ENCODE measurements at places on chromosomes 2 and 18.

GRCh38 chr2:37026050-37026449 is 58.1 kb downstream of the HEATR5B start:
- no peak for DNase-seq

DNA sequence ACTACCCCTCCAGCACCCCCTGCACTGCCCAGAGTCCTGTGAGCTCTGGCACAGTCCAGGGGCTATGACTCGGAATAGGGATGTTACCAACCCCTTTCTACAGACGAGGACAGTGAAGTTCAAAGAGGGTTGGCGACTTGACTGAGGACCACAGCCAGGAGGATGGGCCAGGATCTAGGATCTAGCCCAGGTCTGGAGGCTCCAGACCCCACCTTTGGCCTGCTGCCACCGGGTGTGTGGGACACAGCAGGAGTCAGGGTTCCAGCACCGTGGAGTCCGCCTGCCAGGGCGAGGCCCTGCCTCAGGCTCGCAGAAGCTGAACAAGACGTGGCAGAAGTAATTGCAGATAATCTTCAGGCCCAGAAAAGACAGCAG is 37.9 kb upstream of the GPC1 start:
- DNase-seq, result no peak

DNA sequence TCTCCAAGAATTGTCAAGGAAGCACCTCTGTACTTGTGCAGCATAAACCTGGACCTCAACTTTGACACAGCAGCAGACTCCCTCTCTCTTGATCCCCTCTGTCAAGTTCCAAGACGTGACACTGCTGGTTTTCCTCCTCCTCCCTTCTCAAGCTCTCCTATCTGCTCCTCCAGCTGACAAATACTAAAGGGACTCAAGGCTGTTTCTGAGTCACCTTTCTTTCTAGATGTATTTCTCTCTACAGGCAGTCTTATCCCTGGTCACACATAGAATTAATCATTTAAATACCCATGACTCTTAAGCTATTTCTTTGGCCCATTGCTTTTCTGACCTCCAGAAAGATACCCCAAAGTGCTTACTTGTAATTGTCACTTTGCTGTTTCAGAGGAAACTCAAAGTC is 53.5 kb downstream of the SEPTIN10 start:
- DNase-seq, result no peak

DNA sequence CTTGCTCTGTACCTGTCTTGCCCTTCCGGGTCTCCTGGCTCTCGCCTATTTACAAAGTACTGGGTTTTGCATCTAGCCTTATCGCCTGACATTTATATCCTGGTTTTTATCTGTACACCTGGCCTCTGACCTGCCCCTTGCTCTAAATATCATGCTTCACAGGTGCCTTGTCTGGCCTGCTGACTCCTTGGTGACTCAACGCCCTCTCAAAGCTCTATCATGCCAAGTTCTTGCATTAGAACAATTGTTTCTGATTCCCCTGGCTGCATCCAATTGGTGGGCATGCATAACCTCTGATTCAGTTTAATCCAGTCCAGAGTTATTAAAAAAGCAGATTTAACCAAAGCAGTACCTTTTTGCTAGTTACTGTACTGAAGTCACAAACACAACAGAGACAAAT is 113.9 kb upstream of the CCDC68 start:
- no peak for DNase-seq

DNA sequence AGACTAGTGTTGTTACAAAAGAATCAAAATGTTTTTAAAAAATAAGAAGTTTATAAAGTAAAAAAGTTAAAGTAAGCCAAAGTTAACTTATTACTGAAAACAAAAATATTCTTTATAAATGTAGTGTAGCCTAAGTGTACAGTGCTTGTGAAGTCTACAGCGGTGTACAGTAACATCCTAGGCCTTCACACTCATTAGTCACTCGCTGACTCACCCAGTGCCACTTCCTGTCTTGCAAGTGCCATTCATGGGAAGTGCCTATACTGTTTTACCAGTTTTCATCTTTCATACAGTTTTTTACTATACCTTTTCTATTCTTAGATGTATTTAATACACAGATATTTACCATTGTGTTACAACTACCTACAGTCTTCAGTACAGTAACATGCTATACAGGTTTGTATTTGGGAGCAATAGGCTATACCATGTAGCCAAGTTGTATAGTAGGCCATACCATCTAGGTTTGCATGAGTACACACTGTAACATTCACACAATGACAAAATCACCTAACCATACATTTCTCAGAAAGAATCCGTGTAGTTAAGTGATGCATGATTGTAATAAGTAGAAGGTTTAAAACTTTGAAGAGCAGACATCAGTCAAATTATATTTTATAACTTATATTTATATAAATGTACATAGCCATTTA is 13.4 kb downstream of the SERPINB7 start:
- DNase-seq, result no peak

- DNase-seq, result no peak
These were observed 75.2 kb upstream of the TSPYL6 start for GRCh38 chr2:54330926-54331835.

- no peak for DNase-seq
These were observed 5.1 kb downstream of the CNNM3 start for GRCh38 chr2:96821113-96821675.

GRCh38 chr18:52499644-52500043 is 159.6 kb downstream of the DCC start:
- DNase-seq, result no peak

DNA sequence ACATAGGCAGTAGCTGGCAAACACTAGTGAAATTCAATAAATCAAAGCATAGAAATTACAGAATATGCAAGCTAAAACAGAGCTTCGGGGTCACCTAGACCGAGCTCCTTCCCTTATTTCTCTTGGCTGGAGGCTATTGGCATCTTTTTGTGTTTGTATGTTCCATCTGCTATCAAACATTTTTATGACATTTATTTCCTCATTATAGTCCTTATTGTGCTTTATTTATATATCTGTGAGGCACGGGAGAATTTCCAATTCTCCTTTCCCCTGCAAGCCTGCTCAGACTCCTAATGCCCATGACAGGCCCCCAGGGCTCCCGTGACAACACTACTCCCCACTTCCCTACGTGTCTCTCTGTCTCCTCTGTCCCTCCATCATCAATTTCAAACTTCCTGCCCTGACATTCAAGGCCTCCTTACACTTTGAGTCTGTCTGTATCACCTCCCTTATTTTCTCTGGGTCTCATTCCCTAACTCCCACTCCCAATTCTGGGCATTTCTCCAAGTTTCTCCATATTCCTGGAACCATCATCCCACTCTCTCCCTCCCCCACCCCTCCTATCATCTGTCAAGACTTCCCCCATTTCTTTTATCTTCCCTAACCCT is 316.9 kb downstream of the OSR1 start:
- no peak for DNase-seq

DNA sequence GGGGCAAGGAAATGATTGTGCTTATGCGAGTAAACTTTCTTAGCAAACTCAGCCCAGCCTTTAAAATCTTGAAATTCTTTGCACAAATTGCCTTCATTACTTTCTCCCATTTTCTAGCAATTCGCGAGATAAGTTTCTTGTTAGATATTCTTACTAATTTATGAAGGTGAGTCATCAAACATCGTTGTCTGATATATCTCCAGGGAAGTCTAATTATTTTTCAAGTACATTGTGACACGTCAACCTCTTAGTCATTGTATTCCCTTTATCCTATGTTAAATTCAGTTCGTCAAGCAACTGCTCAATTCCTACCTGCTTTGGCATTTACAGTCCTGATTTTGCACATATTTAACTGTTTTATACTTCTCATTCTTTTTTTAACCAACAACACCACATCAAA is 854.5 kb upstream of the CRIM1 start:
- no peak for DNase-seq

GRCh38 chr2:146438246-146438645 is 1406.6 kb upstream of the ACVR2A start:
- no peak for DNase-seq

GRCh38 chr2:200306931-200307723 is 634 bp downstream of the SPATS2L start:
- peak; percentile 35 for DNase-seq

DNA sequence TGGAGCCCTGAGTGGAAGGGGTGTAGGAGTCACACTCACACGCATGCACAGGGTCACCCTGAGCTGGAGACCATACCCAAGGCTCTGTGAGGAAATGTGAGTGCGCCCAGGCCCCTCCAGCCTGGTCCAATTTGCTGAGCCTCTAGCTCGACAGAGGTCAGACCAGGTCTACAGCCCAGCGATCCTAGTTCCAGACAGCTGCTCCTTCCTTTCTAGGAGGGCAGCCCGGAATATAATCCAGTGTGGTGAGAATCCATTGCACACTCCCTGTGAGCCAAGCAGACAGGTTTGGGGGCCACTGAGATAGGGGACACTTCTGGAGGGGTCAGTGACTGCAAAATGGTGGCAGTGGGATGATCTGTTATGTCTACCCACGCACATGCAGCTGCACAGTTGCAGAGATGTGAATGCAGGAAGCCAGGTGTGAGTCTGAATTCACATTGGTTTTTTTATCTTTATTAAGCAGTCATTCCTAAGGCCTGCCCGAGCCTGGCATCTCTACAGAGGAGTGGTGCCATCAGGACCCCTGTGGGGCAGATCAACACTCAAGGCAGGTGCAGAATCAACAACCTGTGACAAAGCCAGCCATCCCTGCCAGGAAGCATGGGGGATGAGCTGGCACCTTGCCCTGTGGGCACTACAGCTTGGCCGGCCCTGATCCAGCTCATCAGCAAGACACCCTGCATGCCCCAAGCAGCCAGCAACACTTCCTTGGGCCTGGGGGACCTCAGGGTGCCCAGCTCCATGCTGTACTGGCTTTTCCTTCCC is at the start of gene GPR148:
TSS of gene GPR148 (plus strand) at position 522 of the 768 bp plus-strand sequence. CDS start at position 604, 82 bp downstream.
- no peak for DNase-seq

- DNase-seq, result no peak
These were observed 180.4 kb upstream of the NRXN1 start for GRCh38 chr2:51212374-51212773.

GRCh38 chr2:105917688-105918087 is 173.0 kb downstream of the NCK2 start:
- no peak for DNase-seq

GRCh38 chr2:60641811-60642788 is 88.6 kb upstream of the BCL11A start:
- DNase-seq, result peak; percentile 23

DNA sequence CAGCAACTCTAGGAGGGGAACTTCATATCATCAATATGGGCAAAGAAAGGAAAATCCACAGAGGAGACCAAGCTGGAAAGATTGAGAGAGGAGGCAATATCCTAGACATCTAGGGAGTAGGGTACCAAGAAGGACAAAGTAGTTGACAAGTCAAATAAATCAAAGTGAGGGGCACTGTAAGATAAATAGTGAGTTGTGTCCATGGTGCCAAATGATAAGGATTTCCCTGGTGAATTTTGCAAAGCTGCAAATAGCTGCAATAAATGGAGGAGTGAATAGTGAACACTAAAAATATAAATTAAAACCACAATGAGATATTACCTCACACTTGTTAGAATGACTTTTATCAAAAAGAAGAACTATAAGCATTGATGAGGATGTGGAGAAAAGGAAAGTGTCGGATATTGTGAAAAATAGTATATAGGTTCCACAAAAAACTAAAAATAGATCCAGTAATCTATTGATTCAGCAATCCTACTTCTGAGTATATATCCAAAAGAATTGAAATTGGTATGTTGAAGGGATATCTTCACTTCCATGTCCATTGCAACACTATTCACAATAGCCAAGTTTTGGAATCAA is 258.2 kb upstream of the FN1 start:
- no peak for DNase-seq

- DNase-seq, result no peak
These were observed 54.7 kb downstream of the ASAP2 start for GRCh38 chr2:9261231-9261883.

DNA sequence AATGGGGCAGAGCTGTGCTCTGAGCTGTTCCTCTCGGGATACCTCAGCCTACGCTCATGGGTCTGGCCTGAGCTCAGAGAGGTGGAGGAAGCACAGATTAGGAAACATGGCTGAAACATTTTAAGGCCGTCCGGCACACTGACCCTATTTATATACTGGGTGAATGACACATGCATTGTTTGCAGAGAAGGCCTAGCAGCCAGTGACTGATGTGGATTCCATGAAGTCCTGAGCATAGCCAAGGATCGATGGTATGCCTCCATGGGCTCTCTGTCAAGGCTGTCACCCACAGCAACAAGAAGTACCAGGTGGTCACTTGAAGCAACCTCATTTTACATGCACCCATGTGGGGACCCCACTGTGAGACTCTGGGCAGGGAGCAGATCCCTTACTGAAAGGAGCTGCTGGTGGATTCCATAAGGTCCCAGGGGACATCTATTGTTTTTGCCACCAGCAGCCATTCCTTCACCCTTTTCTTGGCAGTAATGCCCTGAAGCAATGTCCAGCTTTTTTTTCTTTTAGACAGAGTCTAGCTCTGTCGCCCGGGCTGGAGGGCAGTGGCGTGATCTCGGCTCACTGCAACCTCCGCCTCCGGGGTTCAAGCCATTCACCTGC is 8.4 kb downstream of the PTMA start:
- DNase-seq, result no peak

- DNase-seq, result no peak
These were observed 10.2 kb downstream of the RSAD2 start for GRCh38 chr2:6887751-6888192.

DNA sequence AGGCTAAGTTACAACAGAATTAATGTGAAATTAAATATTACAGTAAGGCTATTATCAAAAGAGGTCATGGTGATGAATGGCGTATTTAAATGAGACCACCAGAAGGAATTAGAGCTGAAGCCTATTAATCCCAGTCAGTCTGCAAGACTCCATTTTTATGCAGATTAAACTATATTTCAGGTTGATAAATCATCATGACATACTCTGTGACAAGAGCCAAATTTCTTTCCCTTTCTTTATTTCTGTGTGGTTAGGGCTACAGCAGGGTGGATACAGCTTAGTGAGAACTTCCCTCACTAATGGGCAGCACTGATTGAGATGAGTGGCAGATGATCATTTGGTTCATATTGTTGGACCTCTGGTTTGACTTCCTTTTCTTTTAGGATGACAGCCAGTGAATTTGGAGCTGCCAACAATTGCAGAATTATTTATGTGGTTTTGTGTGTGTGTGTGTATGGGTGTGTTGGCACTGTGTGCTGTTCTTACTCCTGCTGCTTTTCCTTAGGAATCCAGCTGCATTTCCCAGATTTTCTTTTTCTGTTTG is 481.3 kb downstream of the PIK3C3 start:
- no peak for DNase-seq

- no peak for DNase-seq
These were observed 102.9 kb downstream of the CLIP4 start for GRCh38 chr2:29218071-29218470.

DNA sequence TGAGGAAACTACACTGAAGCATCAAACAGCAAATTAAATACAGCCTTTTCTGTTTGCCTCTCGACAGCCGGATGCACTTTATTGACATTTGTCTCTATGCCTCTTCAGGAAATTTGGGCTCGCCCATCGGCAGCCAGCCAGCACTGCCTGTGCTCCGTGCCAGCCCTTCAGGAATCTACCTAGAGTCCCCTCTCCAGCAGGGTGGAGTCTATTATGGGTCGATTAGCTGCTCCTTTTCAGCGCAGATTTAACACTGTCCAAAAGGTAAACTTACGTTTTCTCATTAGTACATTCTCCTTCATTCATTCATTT is 91.5 kb downstream of the MYCN start:
- DNase-seq, result no peak
